Activated CD4-positive, alpha-beta memory T cell treated with anti-CD3 and anti-CD28 coated beads for 36 hours (primary cell): ENCODE measurements at places on chromosomes 11 and 22. TPM values are rescaled to one million over a fixed set of nuclear protein-coding genes. Genes with fewer than 3 reads are reported as not detected.

DNA sequence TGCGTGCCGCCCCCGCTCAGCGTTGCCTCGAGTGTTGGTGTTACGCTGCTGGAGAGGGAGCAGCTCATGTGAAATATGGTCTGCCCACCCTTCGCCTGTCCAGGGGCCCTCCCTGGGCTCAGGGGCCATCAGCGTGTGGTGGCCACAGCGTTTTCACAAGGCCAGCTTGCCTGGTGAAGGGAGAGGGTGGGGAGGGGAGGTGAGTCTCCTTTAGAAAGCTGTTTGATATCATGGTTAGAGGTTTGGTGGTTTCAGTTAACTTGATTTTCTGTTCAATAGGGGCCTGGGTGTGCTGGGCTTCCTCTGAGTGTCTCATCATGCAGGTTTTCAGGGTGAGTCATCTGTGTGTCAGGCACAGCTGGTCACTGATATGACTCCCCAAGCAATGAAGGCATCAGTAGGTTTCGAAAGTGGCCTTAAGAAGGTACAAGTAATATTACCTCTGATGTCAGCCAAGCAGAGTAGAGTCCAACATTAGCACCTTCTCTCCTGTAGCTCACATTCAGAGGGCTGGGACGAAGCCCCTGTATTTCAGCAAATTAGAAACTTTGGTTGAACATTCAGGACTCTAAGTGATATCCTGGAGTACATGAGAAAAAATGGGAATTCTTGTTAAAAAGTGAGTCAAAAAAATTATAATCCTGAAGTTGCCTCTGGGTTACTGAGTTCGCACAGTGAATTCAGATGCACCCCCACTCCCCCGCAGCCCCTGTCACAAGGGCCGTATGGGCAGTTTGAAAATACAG, 172.5 kb downstream of the TBC1D22A start:
- peak; percentile 53 for DNase-seq
- no peaks in the 10 kb centered on the region for H3K27me3 ChIP-seq
- H3K4me3 ChIP-seq = no peak overlapping the region
- peaks cover 10% of the 10 kb centered on the region for H3K4me1 ChIP-seq
- H3K27ac ChIP-seq = peak overlapping the region; percentile 55
- H3K36me3 ChIP-seq = peaks cover 9% of the 10 kb centered on the region

DNA sequence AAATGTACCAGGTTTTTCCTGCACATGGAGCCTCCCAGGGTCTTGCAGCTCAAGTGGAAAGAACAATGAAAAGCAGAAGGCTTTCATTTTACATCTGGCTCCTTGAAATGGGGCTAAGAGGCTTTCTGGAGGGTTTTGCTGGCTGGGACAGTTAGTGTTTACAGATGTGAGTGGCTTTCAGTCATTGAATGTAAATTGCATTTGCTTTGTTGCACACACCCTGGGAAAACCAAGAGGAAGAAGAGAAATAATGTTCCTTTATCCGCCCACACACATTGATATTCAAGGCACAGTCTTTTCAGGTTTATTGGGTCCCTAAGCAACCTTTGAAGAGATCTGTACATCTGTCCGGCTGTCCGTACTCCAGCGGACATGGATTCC, 144.5 kb downstream of the SPON1 start:
- no peaks in the 10 kb centered on the region for H3K27me3 ChIP-seq
- H3K4me1 ChIP-seq = no peaks in the 10 kb centered on the region
- H3K4me3 ChIP-seq = no peak overlapping the region
- no peak for DNase-seq
- no peak overlapping the region for H3K27ac ChIP-seq

- H3K4me1 ChIP-seq = peaks cover 33% of the 10 kb centered on the region
- no peak overlapping the region for H3K4me3 ChIP-seq
- no peaks in the 10 kb centered on the region for H3K27me3 ChIP-seq
These were observed 6.3 kb downstream of the CRY2 start for GRCh38 chr11:45853332-45854219.

The KCNJ11 gene
- total RNA-seq = 0.57 TPM
